ENCODE measurements at places on chromosomes 4 and X.

GRCh38 chr4:93756101-93756500 is 72.5 kb upstream of the ATOH1 start:
- H3K36me3 ChIP-seq, result no peaks in the 10 kb centered on the region
- no peak for DNase-seq
- H3K27ac ChIP-seq, result no peak overlapping the region
- H3K27me3 ChIP-seq, result no peaks in the 10 kb centered on the region

GRCh38 chr4:76226418-76226817 is 12.8 kb upstream of the SCARB2 start:
- peaks cover 19% of the 10 kb centered on the region for H3K36me3 ChIP-seq
- DNase-seq, result no peak
- no peak overlapping the region for H3K27ac ChIP-seq
- no peaks in the 10 kb centered on the region for H3K4me1 ChIP-seq
- no peaks in the 10 kb centered on the region for H3K27me3 ChIP-seq
- no peak overlapping the region for H3K4me3 ChIP-seq

GRCh38 chr4:13483136-13483767 is 888 bp downstream of the RAB28 start:
- peak overlapping the region; percentile 91 for H3K4me3 ChIP-seq
- H3K27me3 ChIP-seq, result no peaks in the 10 kb centered on the region
- DNase-seq, result peak; percentile 14
- peaks cover 13% of the 10 kb centered on the region for H3K36me3 ChIP-seq

DNA sequence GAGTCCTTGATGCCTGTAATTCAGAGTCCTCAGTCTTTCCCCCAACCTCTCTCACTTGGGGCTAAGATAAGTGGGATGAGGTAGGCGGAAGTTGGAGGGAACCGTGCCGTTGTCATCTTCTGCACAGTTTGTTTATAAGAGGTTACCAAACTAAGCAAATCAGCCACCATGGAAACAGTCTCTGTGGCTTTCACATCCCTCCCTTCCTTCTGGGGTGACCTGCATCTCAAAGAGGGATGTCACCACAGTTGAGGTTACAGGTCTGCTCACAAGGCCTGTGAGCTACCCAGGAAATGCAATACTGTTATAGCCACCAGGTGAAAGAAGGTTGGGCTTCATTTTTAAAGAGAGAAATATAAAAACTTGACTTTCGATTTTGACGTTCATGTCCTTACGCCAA is 26.3 kb downstream of the RTL5 start:
- H3K4me1 ChIP-seq, result no peaks in the 10 kb centered on the region
- H3K4me3 ChIP-seq, result no peak overlapping the region
- H3K27ac ChIP-seq, result no peak overlapping the region
- no peaks in the 10 kb centered on the region for H3K36me3 ChIP-seq
- H3K27me3 ChIP-seq, result peaks cover 61% of the 10 kb centered on the region

DNA sequence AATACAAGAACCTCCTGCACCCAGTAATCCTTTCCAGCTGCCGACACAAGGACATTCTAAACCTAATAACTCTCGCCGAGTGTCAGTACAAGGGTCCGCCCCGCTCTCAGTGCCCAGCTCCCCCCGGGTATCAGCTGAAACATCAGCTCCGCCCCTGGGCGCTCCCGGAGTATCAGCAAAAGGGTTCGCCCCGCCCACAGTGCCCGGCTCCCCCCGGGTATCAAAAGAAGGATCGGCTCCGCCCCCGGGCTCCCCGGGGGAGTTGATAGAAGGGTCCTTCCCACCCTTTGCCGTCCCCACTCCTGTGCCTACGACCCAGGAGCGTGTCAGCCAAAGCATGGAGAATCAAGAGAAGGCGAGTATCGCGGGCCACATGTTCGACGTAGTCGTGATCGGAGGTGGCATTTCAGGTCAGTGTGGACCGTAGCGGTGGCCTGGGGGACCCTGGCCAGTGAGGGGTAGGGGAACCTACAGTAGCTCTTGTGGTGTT is at the start of gene MAOA:
Gene MAOA (plus strand): TSS at position 295 of the 490 bp plus-strand sequence. CDS start 43 bp downstream, at position 338.
- DNase-seq, result no peak
- peaks cover 15% of the 10 kb centered on the region for H3K4me1 ChIP-seq
- H3K27me3 ChIP-seq, result no peaks in the 10 kb centered on the region
- no peaks in the 10 kb centered on the region for H3K36me3 ChIP-seq
- no peak within 1 kb of the TSS for H3K4me3 ChIP-seq
- H3K27ac ChIP-seq, result no peak within 1 kb of the TSS
